ENCODE measurements at places on chromosomes 4 and X.

DNA sequence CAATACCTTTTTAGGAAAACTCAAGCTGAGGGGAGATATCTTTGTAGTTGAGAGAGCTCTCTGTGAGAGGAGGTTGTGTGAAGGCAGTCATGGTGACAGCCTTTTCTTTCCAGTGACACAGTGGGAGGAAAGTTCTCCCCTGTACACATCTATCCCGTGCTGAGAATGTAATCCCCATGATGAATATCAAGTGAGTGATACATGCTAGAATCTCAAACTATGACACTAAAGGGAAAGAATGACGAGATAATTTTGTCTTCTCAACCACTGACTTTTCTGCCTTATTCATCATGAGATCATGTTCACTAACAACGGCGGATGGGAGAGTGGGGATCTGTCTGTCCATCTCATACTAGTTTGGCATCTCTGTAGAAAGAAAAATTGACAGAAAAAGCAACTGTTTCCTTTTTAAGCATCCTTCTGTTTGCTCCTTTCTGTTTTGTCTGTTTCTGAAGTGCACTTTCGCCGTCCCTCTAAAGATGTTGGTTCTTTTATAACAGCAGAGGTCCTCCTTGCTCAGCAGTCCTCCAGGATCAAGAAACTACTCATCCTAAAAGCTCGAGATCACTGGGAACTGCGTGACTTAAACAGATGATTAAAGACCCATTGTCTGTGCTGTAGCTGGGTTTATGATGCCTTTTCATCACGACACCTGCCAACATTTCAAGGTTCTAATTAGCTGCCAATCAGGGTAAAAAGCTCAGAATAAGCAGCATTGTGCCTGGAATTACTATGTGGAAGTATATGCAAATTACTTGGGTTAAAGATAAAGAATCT lies 137.6 kb downstream of the DCK start:
- DNase-seq: peak; percentile 41

DNA sequence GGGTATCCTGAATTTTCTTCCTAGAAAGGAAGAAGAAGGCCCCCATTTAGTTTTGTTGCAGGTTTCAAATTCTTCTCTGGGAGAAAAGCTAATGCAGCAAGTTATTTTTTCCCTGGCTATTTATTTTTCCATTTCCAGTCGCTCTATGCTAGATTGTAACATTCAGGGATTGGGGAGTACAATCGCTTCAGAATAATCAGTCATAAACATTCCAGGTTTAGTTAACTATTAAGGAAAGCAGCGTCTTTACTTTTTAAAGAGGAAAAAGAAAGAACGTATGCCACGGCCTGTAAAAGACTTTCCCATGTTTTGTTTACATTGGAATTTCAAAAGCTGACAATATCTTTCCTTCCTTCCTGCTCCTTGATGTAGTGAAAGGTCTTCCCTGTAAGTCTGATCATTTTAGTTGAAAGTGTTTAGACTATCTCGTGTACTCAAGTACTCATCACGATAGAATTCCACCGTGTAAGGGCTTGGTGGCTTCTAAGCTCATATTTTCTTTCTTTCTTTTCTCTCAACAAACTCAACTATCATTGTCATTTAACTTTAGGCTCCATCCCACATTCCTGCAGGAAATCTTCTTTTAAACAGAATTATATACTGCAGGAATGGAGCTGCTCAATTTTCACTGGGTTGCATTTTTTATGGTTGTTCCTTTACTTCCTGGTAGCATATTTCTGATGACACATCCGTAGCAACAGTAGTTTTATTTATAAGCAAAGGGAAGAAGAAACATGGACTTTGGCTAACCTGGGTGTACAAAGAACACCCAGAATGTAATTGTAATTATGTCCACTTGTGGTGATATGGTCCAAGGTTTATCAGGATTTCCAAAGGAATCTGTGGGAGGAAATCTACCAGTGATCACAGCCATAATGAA lies 213.1 kb upstream of the FAT1 start:
- DNase-seq: peak; percentile 95

DNA sequence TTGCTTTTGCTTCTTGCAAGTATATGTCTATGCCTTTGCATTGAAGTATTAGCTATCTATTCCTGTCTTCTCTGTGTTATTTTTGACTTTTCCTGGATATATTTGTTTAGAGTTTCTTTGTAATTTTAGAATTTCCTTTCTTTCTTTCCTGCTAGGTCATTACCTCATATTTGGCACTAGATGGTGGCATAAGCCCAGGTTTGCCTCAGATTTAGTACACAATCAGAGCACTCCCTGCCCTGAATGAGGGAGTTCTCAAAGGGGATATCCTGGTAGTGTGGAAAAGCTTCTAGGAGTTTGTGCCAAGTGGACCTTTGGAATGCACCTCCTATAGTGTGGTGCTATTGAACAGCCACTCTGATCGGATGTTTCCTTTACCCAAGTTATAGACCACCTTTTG lies 181.6 kb downstream of the UGT8 start:
- DNase-seq: peak; percentile 8

DNA sequence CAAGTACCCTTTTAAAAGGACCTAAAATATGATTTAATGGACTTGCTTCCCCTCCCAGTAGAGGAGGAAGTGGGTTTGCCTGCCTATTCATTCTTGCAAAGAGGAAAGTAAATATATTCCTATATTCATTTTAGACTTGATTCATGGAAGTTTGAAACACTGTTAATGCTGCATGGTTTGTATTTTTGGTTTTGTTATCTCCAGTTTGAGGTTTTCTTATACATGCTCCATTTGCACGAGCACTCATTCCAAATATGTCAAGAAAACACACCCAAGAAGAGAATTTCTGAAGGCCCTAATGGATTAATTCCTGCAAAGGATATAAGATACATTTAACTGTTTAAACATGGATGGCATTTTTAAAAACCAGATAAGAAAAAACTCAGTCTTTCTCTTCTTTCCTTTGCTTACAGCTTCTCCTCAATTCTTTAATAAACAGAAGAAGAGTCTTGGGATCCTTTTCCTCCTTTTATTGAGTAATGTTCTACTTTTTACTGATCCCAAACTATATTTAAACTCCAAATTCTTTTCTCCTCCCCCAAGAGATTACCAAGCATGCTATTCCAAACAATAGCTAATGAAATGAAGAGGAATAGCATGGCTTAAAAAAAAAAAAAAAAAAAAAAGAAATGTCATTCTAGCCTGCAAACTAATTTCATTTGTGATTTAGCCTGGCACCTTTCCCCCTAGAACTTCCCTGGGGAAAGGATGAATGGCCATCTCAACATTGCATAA lies 54.6 kb upstream of the LDB2 start:
- no peak for DNase-seq

DNA sequence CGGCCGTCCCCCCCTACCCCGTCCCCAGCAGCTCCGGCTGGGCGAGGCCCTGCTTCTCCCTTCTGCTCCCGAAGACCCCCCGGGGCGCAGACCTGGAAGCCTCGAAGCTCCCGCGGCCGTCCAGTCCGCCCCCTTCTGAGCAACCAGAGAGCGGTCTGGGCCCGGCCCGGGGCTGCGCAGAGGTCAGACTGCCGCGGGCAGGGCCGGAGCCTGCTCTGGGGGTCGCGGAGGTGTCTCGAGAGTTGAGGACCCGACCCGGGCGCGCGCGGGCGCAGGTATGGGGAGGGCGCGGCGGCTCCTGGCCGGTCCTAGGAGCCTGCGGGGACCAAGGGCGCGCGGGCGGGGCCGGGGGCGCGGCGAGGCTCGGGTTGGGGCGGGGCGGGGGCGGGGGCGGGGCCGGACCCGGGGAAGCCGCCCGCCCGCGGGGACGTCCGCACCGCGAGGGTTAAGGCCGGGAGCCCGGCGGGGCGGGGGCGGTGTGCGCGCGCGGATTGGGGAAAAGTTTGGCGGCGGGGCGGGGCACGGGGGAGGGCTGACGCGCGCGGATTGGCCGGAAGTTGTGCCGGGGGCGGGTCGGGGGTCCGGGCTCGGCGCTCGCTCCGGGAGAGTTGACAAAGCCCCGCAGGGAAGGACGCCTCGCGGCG lies at the start of gene FGFRL1:
TSS of gene FGFRL1 (plus strand) at position 605 of the 644 bp plus-strand sequence. CDS start 860 bp downstream, outside the sequence.
- DNase-seq: peak; percentile 51

GRCh38 chrX:17242470-17242869 lies 132.5 kb upstream of the NHS start:
- peak; percentile 25 for DNase-seq

- no peak for DNase-seq
Measured at GRCh38 chrX:18769812-18770573, 62.5 kb downstream of the PPEF1 start.

DNA sequence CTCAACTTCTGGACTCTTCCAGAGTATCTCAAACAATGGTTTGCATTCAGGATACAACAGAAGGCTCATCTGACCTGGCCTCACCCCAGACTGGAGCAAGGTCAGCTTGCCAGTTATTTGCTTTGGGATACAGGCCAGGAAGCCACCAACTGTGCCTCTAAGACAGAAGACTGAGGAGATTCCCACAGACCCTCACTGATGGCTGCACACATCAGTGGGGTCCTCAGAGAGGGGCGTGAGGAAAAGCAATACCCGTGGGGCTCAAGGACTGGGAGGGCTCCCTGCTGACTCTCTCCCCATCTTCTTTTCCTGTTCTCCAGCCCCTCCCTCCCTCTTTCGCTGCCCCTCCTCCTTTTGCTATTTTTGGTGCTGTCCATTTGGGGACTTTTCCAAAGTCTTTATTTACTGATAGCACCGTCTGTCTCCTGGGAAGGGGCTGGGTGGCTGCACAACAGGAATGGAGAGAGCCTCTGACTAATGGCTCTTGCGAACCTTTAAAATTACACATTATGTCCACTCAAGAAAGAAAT lies 23.2 kb downstream of the RELL1 start:
- DNase-seq: peak; percentile 80

DNA sequence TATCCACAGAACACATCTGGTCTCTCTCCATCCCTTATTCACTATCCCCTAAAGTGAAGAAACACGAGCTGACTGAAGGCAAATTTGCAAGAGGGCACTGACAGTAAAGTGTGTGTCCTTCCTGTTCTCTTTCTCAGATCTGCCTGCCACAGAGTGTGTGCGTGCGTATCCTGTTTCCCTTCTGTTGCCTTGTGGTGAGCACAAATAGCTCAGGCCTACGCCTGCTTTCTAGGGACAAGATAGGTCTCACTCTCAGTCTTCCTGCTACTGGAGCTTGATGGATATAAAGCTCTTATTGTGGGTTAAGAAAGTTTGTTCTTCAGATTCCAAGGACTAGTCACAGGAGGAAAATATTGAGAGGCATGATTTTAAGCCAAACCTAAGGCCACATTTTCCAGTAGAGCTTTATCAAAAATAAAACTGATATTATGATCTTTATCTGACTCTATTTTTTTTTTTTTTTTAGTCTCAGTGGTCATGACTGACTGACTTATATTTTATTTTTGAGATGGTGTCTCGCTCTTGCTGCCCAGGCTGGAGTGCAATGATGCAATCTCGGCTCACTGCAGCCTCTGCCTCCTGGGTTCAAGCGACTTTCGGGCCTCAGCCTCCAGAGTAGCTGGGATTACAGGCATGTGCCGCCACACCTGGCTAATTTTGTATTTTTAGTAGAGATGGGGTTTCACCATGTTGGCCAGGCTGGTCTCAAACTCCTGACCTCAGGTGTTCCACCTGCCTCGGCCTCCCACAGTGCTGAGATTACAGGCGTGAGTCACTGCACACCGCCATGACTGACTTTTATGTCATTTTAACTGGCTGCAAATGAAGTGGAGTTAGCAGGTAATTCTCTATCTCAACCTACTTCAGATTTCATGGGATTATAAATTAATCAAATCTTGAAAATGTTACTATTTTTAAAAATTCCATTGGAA lies 140.3 kb upstream of the SH3RF1 start:
- no peak for DNase-seq

GRCh38 chr4:119615068-119615719 lies 13.4 kb downstream of the PDE5A start:
- no peak for DNase-seq

- no peak for DNase-seq
Measured at GRCh38 chr4:147944249-147944648, 212.4 kb downstream of the ARHGAP10 start.

- DNase-seq: no peak
Measured at GRCh38 chr4:17616283-17616682, 1.8 kb downstream of the MED28 start.

GRCh38 chr4:174005422-174005821 lies 278.0 kb downstream of the FBXO8 start:
- DNase-seq: no peak

DNA sequence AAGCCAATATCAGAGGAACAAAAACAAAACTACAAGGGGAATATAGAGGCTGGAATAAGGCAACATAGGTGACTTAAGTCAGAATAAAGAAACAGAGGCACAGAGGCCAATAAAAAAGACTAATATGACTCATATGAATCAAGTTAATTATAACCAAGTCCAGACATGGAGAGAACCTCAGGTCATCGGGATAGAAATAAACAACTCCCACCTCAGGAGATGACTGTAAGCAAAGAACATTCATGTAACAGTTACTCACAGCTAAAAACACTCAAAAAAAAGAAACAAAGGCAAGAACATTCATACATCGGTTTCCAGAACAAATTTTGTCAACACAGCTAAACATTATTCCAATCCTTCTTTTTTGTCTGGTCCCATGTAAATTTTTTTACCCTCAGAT lies 60.3 kb upstream of the RXFP1 start:
- no peak for DNase-seq

DNA sequence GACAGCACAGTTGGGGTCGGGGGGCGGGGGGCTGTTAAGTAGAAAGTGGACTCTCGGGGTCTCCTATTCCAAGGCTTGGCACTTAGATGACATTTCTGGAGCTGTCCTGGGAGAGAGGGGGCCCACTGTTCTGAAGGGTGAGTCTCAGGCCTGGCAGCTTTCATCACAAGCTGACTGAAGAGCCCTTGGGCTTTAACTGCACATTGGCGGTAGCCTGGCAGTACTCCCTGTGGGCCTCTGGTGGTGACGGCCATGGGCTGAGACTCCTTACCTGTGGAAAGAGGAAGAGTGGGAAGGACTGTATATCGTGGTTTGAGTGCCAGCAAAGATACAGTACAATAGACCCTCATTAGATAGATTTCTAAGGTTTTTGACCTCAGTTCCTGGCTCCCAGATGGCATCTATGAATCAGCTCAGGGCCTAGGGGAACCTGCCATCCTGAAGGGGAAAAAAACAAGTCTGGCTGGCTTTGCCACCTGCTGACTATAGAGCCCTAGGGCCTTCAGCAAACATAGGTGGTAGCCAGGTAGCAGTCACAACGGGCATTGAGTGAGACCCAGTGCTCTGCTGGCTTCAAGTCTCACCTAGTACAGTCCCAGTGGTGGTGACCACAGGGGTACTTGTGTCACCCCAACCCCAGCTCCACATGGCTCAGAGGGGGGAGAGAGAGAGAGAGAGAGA lies 87.9 kb downstream of the ANKRD17 start:
- no peak for DNase-seq

DNA sequence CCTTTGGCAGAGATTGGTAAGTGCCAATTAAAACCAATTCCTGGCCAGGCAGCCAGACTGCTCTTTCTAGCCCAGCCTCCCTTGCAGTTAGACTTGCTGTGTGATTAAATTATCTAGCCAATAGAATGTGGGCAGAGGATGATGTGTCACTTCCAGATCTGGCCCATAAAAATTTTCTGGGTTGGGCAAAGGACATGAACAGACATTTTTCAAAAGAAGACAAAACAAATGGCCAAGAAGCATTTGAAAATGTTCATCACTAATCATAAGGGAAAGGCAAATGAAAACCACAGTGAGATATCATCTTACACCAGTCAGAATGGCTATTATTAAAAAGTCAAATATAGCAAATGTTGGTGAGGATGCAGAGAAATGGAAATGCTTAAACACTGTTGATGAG lies 71.4 kb upstream of the STIM2 start:
- DNase-seq: no peak
